WERI-Rb-1 (cell line): ENCODE measurements at places on chromosomes 3 and 15.

DNA sequence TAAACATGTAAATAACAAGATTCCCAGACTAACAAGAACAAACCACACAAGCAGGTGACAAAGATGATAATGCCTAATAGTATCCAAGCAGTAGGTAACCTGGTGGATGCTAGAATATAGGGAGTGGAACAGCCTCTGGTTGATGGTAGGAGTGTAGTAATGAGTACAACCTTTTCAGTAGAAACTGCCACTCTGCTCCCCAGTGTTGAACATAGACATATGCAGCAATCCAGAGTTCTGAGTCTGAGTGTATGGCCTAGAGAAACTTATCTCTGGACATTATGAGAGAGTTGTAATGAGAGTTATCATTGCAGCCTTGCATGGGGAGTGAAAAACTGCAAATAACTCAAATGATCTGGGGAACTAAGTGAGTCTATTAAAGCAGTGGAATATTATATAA lies 76.1 kb upstream of the ACAD9 start:
- DNase-seq, result no peak

DNA sequence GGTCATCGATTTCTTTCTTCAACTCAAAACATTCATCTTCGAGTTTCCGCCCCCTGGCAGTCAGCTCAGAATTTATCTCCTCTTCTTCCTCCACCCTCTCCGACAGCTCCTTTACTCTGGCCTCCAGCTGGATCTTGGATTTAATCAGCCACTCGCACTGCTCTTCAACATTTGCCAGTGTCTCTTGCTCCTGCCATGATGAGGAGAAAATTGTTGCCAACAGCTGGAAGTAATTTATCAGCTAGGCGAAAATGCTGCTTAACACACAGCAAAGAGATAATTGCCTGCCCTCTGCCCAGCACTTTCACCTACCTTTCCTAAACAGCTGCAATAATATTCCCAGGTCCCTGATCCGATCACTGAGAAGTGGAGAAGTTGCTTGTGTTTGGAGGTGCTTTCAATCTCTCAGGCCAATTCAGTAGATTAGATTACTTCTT lies 69.3 kb downstream of the MYH15 start:
- no peak for DNase-seq

- DNase-seq, result no peak
These were observed 33.3 kb downstream of the HCN4 start for GRCh38 chr15:73335471-73335870.

- DNase-seq, result no peak
These were observed 151.4 kb downstream of the THRB start for GRCh38 chr3:24343084-24343783.

- no peak for DNase-seq
These were observed 12.5 kb downstream of the ARPP21 start for GRCh38 chr3:35651851-35652250.

DNA sequence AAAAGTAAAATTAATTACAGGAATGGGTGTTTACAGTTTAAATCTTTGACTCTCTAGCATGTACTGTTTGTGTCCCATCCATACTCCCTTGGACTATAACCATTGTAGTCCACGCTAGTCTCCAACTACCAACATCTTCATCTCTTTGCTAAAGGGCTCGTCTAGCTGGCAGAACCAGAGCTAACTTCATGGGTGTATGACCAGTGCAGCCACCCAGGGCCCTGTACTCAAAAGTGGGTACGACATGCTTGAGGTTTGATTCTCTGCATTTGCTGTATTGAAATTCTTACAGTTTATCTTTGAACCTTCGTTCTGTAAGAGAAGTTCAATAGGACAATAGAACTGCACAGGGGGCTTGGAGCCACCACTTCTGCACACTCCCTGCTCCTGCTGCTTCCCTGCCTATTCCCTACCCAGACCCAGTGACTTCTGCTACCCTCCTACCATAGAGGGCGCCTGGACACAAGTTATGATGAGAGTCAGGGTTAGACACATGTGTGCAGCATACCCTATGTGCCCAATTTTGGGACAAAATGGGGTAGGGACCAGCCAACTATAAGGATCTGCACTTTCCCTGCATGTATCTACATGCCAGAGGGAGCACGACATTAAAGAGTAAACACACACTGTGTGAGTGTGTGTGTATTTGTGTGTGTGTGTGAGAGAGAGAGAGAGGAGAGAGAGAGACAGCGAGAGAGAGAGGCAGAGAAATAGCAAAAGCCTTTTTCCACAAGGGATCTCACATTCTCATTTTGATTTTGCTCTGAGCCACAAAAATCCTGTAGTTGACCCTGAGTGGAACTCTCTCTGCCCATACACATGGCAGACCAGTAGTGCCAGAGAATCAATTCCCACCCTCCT lies 59.0 kb upstream of the NECTIN3 start:
- peak; percentile 64 for DNase-seq

DNA sequence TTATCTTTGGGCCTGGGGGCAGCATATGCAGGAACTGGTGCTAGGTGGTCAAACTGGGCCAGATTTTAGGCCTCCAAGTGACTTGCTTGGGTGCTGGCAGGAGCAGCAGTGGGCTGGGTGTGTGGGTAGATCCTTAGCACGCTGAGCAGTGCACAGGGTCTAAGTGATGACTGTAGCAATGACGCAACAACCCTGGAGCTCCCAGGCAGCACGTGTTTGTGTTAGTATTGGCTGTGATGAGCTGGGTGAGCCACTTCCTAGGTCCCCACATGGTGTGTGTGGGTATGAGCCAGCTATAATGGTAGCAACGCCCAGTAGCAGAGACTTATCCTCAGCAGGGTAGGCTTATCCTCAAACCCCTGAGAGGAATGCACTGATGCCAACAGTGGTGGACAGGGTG lies 570.6 kb upstream of the ROBO1 start:
- DNase-seq, result no peak

GRCh38 chr3:184368116-184368515 lies 6.6 kb downstream of the POLR2H start:
- DNase-seq, result no peak

- peak; percentile 37 for DNase-seq
These were observed 87.3 kb downstream of the SMAD6 start for GRCh38 chr15:66789029-66790025.

DNA sequence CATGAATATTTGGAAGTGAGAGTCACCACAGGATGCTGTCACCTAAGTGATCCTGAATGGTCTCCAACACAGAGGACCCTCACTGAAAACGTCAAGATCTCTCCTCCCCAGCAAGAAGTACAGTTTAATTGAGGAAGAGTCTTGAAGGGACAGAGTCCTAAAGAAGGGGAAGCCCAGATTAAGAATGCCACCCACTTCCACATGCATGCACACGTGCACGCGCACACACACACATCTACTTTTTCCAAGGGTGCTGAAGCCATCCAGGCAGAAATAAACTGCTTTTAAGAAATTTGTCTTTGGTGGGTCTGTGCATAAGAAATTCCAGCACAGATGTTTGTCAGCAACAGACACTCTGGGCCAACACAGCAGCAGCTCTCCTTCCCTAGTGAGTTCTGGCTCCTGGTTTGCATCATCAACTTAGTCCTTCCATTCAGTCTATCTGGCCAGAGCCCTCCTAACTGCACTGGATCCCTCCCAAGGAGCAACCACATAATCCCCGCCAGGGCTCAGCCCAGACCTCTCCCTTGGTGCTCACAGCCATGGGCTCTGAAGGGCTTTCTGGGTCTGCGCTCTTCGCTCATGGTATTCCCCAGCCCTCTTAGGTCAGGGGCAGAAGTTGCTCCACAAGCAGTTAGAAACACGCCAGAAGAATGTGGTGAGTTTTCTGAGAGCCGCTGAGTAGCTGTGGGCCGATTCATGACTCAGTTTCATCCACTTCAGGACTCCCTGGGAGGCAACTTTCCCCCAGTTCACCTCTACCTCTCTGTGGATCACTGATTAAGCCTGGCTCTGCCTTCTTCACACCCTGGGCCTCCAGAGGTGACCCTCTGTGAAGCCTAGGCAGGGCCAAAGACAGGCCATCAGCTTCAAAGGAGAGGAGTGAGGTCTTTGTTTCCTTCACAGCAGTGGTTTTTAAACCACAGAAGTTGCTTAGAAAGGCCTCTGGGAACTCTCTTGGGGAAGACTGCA lies 132.6 kb upstream of the LIPC start:
- no peak for DNase-seq

GRCh38 chr15:30943654-30944335 lies 40.1 kb downstream of the FAN1 start:
- no peak for DNase-seq

DNA sequence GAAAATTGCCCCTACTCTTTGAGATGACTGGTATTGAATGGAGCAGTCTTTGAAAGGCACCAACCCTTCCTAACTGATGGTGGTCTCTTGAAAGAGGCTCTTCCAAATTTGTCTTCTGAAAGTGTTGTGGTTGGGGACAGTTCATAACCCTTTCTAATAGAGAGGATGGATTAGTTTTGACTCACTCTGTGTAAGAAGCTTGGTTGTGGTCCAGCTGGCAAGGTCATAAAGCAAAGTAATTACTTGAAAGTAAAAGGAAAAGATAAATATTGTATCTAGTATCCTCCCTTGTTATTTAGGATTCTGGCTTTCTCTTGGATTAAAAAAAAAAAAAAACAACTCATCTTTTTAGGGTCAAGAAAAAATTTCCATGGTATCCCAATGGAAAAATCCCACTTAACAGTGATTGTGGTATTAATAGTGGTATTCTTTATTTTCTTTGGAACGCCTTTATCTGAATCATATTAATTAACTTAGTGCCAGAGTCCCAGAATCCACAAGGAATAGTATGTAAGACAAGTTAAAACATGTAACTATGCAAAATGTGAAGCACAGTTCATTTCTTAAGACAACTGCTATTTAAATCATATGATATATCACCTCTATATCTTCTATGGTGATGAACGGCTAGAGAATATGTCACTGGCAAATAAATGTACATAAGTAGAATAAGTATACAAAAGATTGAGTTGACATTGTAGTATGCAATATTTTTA lies 469.3 kb upstream of the CDIN1 start:
- no peak for DNase-seq

DNA sequence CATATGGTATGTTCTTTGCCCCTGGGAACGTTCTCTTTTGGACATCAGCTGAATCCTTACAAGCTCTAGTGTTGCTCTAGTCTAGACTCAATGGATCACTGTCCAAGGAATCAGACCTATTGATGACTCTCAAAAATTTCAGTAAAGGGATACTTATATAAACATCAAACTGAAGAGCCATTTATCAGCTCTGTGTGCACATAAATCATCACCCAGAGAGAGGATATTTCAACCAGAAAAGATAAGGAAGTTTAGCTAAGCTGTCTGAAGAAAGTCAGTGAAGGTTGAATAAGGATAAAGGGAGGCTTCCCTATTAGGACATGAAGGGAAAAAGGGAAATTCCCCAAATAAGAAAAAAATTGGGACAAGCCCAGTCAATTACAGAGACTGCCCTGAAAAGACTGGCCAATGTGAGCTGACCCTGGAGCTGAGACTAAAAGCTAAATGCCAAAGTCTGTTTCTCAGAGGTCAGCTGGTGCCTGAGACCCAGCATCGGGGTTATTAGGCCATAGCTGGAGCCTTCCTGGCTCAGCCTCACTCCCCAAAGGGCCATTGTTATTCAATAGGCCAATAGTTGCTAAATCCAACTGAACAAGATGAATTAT lies 424.1 kb upstream of the THBS1 start:
- no peak for DNase-seq

DNA sequence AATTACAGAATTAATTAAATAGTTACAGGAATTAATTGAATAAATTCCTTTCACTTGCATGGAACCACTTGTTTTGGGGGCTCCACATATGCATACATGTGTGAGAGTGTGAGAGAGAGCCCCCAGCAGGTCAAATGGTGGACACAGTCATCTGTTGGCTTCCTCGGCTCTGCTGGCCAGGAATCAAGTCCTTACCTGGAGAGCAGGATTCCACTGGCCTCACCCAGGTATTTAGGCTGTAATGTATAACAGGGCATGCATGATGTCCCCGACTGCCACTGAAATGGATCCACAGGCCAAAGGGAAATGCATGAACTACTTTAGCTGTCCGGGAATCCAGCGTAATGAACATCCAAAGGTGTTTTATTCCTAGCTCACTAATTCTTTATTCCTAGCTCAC lies 139.7 kb upstream of the SMAD3 start:
- no peak for DNase-seq

DNA sequence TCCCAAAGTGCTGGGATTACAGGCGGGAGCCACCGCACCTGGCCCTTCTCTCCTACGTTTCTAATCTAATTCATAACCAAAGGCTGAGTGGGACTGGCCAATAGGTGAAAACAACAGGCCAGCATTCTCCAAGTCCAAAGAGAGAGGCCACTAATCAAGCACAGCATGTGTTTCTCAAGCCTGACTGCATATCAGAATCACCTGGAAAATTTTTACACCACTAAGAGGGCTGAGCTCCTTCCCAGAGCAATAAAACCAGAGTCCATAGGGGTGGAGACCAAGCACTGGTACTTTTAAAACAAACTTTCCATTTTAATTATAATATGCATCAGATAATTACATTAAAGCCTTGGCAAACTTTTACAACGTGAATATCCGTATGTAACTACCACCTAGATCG lies 254.4 kb downstream of the OPA1 start:
- DNase-seq, result no peak

DNA sequence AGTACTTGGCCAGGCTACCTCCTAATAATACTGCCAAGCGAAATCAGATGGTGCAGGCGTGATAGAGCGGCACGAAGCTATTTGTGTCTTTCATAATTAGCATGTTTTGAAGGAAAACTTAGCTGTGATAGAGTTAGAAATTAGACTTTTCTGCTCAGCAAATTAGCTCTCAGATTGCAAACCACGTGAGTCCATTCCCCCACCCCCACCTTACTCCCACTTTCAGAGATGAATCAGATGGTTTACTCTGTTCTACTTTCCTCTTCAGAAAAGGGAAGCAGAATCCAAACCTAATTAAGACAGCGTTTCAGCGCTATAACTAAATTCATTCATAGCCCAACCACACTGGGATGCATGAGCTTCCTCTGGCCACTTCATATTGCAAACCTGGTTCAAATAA lies 214.6 kb downstream of the SLCO3A1 start:
- DNase-seq, result no peak

DNA sequence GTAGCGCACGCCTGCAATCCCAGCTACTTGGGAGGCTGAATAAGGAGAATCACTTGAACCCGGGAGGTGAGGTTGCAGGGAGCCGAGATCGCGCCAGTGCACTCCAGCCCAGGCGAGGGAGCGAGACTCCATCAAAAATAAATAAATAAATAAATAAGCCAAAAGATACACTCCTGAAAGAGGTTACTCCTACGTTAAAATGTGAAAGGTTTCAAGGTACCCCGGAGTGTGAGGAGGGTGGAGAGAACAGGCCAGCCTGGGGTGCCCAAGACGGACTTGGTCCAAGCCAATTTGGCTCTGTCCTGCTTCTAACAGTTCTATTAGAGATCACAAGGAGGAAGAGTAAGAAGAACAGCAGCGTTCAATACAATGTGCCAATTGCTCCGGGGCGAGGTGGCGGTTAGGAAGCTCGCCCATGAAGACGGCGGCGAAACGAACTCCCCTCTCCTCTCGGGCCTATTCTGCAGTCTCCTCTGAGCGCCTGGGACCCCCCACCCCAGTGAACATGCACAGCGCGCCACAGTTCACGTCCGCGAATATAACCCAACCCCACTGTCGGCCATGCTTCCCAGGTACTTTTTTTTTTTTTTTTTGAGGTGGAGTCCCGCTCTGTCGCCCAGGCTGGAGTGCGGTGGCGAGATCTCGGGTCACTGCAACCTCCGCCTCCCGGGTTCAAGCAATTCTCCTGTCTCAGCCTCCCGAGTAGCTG lies 942 bp downstream of the ELP6 start:
- no peak for DNase-seq

GRCh38 chr3:50450209-50450921 lies 53.1 kb downstream of the CACNA2D2 start:
- peak; percentile 26 for DNase-seq

- DNase-seq, result no peak
These were observed 17.5 kb downstream of the CCR4 start for GRCh38 chr3:32968920-32969389.

GRCh38 chr15:98150084-98150483 lies 189.6 kb downstream of the ARRDC4 start:
- DNase-seq, result no peak
